ENCODE measurements at places on chromosomes 6 and 20.

DNA sequence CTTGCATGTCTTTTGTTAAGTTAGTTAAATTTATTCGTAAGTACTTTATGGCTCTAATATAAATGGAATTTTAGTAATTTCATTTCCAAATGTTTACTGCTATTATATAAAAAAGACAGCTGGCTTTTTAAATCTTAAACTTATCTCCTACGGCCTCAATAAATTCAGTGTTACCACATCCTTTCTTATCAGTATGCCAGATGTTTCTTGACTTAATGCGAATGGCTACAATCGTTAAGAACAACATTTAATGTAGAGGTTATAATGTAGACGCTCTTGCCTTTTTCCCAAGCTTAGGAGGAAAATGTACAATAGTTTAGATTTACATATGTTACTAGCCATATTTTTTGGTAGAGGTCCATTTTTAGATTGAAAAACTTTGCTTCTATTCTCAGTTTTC, 659.4 kb downstream of the TENT5A start:
- DNase-seq: no peak

GRCh38 chr20:37567331-37567665, 39.6 kb upstream of the BLCAP start:
- DNase-seq: no peak

DNA sequence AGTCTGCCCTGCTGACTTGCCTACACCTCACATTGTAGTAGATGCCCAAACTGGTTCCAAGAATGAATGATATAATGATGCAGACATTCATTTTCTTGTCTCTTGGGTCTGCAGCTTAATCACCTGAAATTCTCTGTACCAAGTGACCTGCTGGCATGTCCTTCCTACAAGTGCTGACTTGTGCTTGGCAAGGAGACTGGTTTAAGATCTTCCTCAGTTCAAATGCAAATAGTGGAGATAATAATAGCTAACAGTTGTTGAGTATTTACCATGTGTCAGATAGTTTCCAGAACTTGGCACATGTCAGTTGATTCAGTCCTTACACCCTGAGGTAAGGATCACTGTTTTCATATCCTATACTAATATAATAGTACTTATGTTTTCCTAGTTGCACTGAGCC, 223.4 kb downstream of the SLC24A3 start:
- DNase-seq: no peak

DNA sequence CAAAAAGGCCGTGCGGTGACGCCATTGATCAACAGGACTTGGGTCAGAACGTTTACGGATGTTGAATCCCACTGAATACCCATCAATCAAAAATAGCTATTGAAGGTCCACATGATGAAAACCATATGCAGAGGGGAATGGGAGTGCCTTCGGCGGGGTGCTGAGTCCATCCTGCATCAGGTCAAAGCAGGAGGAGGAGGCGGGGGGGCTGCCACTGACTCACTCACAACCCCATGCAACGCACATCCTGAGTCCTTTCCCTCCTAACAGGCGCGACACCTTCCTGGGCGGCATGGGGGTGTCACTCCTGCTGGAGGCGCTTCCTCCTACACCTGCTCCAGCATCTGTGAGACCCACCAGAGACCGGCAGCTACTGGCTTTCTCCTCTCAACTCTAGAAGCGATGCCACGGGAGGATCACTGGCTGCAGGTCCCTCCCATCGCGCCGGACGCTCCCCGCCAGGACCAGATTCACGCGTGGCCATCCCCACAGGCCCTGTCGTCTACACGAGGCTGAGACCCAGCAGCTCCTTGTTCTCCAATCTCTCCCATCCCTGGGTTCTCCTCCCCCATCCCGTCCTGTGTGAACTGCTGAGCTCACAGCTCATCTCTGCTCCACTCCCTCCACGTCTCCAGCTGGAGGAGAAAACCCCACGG, 170.6 kb upstream of the THBS2 start:
- no peak for DNase-seq

GRCh38 chr6:40610229-40610628, 23.1 kb upstream of the LRFN2 start:
- no peak for DNase-seq

- no peak for DNase-seq
Observed at GRCh38 chr6:64847396-64847795, 859.6 kb downstream of the EYS start.

DNA sequence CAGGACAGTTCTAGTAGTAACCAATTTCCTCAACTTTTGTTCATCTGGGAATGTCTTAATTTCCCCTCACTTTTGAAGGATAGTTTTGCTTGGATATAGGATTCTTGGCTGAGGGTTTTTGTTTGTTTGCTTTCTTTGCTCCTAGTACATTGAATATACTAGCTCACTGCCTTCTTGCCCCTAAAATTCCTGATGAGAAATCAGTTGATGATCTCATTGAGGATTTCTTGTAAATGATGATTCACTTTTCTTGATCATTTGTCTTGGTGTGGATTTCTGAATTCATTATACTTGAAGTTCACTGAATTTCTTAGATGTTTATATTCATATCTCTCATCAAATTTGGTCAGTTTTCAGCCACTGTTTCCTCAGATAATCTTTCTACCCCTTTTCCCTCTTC, 49.1 kb upstream of the PRDM1 start:
- DNase-seq: peak; percentile 78

- no peak for DNase-seq
Observed at GRCh38 chr6:12064131-12064530, 52.0 kb downstream of the HIVEP1 start.
